ENCODE measurements at places on chromosomes 12 and 14.

GRCh38 chr12:67764946-67765619 is 116.5 kb downstream of the DYRK2 start:
- DNase-seq: no peak

GRCh38 chr14:104559028-104559803 is 20.3 kb upstream of the C14orf180 start:
- DNase-seq: no peak

DNA sequence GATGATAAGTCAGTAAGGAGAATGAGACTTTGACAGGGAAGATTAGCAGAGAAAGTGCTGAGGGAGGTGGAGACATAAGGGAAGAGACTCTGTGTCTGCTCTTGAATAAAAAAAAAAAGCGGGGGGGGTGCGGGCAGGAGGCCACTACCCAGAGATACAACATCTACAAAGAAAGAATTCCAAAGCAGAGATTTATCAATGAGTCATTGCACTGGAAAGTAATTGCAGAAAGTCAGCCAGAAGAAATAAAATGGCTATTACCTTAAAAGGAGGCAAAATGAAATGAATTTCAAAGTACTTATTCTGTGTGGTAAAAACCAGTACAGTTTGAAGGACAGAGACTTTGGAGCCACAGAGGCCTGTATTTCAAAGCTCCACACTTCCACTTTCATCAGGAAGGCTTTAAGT is 267.1 kb upstream of the PRKD1 start:
- no peak for DNase-seq

DNA sequence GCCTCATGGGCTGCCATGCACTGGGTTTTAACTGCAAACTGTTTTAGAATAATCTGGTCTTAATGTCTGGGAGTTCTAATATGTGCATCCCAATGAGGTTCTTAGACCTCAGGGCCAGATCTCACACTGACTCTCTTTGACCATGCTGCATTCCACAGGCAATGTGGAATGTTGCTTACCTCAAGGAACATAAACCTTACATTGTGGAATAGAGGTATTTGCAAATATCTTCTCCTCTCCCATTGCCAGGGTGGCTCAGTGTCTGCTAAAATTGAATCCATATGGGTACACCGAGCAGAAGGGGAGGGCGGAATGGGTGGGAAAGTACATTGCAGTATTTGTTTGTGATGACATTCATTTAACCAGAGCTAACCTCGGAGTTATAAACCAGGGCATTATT is 78.6 kb downstream of the CHST11 start:
- DNase-seq: no peak

DNA sequence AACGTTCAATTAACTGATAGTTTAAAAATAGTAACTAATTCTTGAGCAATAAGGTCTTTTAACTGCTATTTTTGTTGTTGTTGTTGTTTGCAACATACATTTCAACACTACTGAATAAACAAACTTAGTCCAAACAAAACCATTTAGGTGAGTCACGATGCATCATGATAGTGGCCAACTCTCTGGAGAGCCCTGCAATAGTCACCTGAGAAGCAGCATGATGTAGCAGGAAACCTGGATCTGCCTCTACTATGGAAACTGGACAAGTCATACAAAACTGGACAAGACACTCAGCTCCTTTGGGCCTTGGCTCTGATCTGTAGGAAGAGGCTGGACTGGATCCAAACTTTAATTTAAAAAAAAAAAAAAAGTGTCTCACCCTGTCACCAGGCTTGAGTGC is 117.3 kb downstream of the MED13L start:
- DNase-seq: no peak

DNA sequence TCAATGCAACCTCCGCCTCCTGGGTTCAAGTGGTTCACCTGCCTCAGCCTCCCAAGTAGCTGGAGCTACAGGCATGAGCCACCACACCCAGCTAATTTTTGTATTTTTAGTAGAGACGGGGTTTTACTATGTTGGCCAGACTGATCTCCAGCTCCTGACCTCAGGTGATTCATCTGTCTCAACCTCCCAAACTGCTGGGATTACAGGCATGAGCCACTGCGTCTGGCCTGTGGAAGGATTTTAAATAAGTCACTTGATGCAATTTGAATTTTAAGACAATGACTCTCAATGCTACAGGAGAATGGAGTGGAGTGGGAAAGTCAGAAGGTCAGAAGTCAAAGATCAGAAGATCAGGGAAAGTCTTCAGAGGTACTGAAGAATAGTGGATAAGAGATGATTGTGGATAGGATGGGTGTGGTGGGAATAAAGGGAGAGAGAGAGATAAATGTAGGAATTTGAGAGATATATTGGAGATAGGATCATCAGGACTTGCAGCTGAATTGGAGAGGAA is 15.4 kb downstream of the TMEM52B start:
- DNase-seq: no peak

- no peak for DNase-seq
Observed at GRCh38 chr14:72558721-72559120, 335.2 kb downstream of the DPF3 start.

DNA sequence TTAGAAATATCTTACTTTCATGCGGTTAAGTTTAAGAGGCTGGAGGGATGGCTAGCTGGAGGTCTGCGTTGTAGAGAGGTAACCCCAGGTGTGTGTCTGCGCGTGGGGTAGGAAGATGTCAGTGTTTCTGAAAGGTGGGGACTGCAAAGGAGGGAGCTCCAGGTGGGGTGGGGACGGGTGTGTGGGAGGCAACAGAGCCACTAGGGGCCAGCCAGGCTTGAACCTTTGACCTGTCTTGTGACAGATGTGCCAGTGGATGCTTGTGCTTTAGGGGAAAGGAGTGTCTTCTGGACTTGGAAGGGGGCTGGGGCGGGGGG is 841 bp downstream of the GLI1 start:
- no peak for DNase-seq

GRCh38 chr12:85676816-85677749 is 159.1 kb downstream of the RASSF9 start:
- no peak for DNase-seq

GRCh38 chr14:93940437-93940836 is 13.3 kb downstream of the FAM181A start:
- DNase-seq: no peak

- no peak for DNase-seq
Observed at GRCh38 chr14:89641495-89642175, 224.6 kb upstream of the FOXN3 start.

DNA sequence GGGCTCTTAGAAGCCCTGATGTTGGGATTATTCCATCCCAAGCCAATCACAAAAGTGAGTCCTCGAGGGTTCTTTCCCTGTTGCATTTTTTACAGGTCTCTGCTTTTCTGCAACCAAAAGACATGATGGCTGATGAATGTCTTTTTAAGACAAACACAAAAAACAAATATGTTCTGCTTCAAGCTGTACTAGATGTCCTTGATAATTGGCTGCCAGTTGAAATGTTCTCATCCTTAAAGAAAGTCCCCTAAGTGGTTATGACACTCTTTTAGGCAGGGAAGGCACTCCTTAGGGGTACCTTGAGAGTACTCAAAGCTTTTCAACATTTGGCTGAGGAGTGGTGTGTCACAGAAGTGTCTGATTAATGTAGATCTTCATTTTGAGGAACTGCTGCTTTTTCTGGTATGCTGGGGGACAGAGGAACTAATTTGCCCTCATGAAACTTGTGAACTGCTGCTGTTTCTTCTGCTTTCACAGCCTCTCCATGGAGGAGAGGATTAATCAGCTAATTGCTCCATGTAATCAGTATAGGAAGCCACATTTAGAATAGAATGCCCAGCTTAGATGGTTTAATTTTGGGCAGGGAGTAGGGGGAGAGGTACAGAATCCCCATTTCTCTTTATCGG is 22.8 kb upstream of the IGF1 start:
- no peak for DNase-seq

DNA sequence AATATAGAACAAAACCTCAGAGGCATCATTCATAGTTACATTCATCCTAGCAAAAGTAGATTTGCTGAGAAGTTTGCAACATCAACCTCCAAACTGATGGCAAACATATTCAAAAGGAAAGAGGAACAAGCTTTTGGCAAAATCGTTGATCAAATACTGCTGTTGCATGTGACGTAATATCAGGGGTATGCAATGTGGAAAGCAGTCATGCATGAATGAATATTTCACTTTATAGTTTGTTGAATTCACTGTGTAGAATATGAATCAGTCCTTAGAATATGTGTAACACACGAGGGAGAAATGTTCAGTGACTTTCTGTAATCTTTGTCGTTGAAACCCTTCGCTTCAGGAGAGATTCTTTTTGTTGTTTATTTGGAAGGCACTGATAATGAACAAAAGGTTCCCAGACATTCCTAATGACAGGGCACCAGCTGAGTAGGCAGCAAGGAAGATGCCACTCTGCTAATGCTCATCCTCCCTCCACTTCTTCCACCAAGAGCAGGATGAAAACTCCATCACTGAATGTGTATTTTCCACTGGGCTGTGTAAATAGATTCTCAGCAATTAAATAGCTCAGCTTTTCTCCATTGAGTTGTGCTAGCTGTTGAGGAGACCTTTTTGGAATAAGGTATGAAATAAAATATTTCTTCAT is 126.1 kb downstream of the PELI2 start:
- no peak for DNase-seq

All from T-helper 1 cell (primary cell).